ENCODE measurements at places on chromosomes 11 and 22.

DNA sequence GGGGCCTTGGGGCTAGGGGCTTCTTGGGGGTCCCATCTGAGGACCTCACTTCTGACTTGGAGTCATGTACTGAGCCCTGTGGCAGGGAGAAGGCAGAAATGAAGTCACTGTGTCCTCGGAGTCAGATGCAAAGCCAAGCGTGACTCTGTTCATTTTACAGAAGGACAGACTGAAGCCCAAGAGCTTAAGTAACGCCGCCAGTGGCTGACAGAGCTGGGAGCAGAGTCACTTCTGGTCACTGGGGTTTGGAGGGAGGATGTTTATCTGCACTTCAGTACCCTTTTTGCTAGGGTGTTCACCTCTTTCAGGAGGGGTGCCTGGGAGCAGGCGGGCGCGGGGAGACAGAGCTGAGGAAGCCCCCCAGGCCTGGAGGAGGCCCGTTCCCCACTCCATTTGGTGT lies 10.7 kb downstream of the CD6 start:
- DNase-seq, result no peak

DNA sequence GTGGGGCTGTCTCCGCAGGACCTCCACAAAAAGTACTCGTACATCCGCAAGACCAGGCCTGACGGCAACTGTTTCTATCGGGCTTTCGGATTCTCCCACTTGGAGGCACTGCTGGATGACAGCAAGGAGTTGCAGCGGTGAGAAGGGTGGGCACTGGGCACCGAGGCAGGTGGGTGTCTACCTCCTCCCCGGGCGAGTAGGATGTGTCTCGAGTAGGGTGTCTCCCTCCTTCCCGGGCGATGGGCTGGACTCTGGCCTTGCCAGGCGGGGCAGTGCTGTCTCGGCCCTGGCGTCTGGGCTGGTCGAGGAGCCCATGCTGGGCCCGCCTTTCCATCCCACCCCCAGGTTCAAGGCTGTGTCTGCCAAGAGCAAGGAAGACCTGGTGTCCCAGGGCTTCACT lies 10.3 kb downstream of the OTUB1 start:
- no peak for DNase-seq

- peak; percentile 46 for DNase-seq
Measured at GRCh38 chr11:88402192-88402715, 64.7 kb upstream of the CTSC start.

DNA sequence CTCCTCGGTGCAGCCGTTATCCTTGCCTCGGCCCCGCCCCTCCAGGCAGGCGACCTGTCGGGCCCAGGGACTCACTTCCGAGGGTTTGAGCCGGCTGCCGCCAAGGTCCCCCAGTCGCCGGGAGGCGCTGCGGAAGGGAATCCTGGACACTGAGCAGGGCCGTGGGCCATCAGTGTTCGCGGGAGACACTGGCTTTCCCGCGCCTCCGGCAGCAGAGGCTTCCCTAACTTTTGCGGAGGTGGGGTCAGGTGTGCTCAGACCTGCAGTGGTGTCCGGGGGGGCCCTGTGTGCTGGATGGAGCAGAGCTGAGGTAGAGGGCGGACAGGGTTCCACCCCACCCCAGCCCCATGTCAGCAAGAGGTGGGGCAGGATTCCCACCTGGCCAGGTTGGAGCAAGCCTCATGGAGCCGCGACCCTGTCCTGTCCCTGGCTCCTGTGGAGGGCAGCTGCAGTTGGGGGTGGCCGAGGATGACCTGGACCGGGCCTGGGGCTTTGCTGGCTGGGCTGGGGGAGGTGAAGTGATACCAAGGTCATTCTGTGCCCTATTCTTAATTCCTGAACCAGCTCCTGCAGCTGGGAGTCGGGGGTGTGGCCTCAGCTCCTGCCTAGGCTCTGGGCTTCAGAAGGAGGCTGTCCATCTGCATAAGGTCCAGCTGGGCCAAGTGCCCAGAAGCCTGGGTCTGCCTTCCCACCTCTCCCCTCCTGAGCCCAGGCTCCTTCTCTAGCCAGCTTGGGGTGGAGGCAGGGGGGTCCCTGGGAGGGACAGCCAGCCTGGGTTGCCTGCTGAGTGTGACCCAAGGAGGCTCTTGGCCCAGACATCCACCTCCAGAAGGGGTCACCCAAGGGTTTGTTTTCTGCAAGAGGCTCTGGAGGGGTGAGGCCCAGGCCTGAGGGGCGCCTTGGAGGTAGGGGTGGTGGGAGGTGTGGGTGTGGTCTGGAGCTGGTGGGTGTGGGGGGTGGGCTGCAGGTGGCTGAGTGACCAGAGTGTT lies 8.4 kb downstream of the TSPAN4 start:
- no peak for DNase-seq

DNA sequence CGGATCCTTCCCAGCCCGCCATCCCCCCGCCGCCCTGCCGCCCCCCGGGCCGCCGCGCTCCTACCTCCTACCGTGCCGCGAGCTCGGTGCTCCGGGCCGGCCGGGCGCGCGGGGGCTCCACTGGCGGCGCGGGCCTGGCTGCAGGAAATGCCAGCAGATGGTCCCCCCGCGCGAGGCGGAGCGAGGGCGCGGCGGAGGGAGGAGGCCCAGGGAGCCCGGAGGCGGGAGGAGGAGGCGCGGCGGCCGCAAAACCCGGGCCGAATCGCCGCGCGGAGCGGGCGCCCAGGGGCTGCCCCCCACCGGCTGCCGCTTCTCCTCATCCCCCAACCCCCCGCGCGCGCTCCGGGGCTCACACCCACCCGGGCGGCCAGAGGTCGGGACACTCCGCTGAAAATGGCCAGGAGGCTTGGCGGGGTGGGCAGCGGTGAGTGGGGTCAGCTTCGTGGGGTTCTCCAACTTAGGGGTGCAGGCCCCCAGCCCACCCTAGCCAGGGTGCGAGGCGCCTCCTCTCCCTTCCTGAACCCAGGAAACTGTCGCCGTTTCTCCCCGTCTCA lies at the start of gene OSBPL5:
Gene OSBPL5 (minus strand): TSS at position 159 of the 554 bp plus-strand sequence. CDS start 36,162 bp downstream, outside the sequence.
- DNase-seq, result peak; percentile 84

- peak; percentile 45 for DNase-seq
Measured at GRCh38 chr11:95671768-95672167, 117.8 kb downstream of the FAM76B start.

GRCh38 chr11:88813233-88813915 lies 252.4 kb downstream of the GRM5 start:
- DNase-seq, result no peak

- no peak for DNase-seq
Measured at GRCh38 chr11:19751055-19751454, 38.4 kb downstream of the NAV2 start.

- DNase-seq, result no peak
Measured at GRCh38 chr11:61713906-61714305, 33.7 kb downstream of the DAGLA start.

- no peak for DNase-seq
Measured at GRCh38 chr11:9796854-9797253, 133.0 kb downstream of the SWAP70 start.

DNA sequence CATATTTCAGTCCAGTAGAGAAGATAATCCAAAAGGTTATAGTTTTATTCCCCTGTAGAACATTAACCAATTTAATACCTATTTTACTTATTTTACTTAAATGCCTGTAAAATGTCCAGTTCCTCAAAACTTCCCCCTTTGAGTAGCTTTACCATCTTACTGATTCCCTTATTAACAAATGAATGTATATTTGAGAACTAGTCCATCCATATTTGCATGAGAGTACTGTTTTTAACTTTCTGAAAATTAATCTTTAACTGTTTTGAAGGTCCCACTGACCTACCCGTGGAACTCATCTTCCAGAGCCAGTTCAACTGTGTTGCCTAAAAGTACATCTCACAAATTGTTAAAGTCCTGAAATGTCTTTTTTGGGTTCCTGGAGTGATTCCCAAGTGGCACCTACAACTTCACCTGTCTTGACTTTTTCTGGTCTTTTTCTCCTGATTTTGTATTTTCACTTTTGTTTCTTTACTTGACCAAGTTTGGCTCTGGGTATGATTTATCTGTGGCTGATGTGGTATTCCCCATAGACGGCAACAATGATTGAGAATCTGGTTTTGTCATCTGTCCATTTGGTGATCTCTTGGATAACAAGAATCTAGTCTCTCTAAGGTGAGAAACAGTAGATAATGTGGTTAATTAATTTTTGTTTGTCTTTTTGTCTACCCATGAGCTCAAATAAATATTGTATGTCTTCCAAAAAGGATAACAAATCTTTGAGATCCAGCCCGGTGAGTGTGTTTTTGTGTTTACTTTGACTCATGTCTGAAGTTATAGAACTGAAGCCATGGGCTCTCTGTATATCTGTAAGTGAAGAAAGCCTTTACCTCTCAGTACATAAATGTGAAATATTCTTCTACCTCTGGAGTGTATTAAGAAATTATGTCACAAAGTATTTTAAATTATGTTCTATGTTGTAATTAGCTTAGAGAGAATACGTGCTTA lies 174.2 kb downstream of the ETS1 start:
- no peak for DNase-seq

GRCh38 chr11:3659595-3660515 lies 11.3 kb downstream of the CHRNA10 start:
- DNase-seq, result no peak

GRCh38 chr11:22115470-22116029 lies 77.3 kb upstream of the ANO5 start:
- no peak for DNase-seq

GRCh38 chr11:101741061-101741460 lies 157.3 kb upstream of the TRPC6 start:
- no peak for DNase-seq

DNA sequence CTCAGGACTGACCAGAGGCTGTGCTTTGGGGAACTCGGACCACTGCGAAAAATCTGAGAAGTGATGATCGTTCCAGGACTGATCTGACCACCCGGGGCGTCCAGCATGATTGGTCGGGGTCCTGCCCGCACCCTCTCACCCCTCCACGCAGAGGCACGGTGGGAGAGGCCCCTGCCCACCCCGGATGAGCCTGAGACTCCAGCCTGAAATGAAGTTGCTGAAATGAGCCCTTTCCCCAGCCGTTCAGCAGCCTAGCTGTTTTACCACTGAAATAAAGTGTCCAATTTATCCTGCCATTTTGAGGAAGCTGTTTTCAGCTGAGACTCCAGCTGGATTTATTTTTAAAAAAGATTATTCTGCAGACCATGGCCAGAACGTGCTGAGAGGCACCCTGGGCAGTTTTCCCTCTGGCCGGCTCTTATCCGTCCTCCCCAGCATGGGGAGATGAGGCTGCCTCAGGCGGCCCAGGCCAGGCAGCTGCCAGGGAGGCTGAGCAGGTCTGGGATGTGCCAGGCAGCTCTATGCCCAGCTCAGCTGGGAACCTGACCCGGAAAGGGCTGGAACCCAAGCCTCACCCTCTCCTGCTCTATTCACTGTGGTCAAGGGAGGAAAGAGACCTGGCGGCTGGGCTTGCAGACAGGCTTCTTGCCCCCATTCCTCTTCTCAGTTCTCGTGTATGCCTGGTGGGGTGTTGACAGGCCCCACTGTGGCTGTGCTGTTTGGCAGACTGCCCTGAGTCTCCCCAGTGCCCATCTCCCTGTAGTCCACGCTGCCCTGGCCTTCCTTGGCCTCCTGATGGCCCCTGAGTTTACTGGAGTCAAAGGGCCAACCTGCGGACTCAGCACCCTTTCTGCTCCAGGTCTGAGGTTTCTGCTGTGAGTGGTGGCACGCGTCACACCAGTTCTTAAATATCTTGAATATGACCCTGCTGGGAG lies 161.0 kb upstream of the B3GAT1 start:
- no peak for DNase-seq

DNA sequence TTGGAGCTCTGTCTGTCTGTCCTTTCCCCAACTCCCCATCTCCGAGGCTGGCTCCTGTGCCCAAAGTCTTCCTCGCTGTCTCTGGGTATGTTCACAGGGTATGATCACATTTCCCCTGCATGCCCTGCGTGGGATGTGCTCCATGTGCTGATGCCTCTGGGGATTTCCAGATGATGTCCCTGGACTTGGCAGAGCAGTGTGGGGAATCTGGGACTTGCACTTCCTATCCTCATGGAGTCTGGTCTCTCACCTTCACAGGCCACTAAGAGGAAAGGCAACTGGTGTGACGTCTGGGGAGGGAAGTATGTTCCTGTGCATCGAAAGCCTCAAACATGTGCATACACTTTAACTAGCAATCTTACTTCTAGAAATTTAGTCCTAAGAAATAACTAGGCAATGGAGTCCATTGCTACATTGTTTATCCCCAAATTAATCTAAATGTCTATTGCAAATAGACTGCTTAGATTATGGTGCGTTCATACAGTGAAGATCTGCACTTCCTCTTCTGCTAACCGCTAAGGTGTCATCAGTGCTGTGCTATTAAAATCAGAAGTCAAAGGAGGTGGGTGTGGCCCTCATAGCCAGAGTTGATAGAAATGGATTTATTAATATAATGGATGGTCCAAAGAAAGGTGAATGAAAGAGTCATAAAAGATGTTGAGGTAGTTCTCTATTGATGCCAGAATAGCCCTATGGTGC lies 20.8 kb downstream of the TIMP3 start:
- DNase-seq, result no peak

DNA sequence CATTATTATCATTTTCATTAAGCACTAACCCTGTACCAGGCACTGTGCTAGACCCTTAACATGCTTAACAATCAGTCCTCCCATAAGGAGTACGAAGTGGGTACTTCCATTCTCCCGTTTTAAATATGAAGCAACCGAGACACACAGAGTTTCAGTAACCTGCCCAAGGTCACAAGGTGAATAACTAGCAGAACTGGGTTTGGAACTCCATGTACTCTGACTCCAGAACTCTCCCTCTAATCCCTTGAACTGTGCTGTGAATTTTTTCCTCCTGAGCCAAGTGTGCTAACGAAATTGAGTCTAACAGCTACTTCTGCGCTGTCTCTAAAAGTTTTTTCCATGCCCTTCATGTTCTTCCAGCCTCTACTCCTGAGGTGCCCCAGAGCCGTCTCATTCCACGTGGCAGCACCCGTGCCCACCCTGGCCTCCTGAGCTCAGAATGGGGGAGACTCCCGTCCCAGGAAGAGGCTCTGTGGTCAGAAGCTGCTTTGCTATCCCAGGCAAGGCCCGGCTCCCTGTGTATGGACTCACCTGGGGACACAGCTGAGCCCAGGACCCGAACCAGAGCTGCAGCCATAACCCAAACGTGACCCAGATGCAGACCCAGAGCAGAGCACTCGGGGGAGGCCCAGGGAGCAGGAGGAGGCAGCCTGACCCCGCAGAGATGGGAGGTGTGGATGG lies 8.6 kb upstream of the TRIM29 start:
- DNase-seq, result no peak

- no peak for DNase-seq
Measured at GRCh38 chr11:123197711-123198110, 2.7 kb upstream of the CLMP start.

DNA sequence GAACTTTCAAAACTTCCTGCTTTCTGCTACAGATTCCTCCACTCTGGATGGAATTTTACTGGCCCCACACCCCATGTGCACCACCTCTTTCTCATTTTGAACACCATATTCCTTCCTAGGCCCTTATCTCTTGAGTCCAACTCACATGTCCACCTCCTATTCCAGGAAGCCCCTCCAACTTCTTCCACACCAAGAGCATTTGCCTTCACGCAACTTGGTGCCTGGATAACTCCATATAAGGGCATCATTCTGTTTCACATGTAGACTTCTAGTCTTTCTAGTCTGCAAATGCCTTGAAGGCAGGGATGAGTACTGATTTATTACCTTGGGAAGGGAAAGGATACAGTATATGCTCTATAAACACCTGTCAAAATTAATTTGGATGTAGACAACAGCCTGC lies 17.5 kb downstream of the GAB2 start:
- DNase-seq, result no peak

- DNase-seq, result no peak
Measured at GRCh38 chr11:13480198-13480597, 15.6 kb downstream of the PTH start.

GRCh38 chr22:42462016-42462415 lies 29.8 kb upstream of the NFAM1 start:
- no peak for DNase-seq

- peak; percentile 60 for DNase-seq
Measured at GRCh38 chr11:122036018-122036417, 80.0 kb downstream of the BLID start.

GRCh38 chr11:44223238-44223637 lies 86.7 kb downstream of the ALX4 start:
- DNase-seq, result no peak
